ENCODE measurements at places on chromosomes 1 and 21. TPM values are rescaled to one million over a fixed set of nuclear protein-coding genes. Genes with fewer than 3 reads are reported as not detected.

GRCh38 chr1:14494911-14495310, 103.6 kb upstream of the KAZN start:
- DNase-seq: no peak
- no peaks in the 10 kb centered on the region for H3K27me3 ChIP-seq
- H3K4me3 ChIP-seq: no peak overlapping the region
- no peak overlapping the region for H3K27ac ChIP-seq
- H3K4me1 ChIP-seq: no peaks in the 10 kb centered on the region
- no peaks in the 10 kb centered on the region for H3K36me3 ChIP-seq

DNA sequence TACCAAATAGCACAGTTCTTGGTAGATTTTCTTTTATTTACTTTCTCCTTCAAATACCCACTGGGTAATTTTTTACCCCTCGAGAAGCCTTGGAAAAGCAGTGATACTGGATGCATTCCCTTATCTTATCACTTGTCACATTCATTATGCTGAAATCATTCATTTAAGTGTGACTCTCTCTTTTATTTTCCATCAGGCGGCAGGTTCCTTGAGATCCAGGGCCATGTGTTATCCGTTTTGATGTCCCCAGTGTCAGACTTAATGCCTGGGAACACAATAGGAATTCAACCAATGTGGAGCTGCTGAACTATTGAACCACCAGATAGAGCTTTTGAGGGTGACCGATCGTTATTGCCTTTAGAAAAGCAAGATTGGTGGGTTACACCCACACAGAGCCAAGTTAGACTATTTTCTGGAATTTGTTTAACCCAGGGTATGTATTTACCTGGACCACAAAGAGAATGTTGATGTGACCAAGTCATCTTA, 51.5 kb upstream of the ATP5PO start:
- no peak overlapping the region for H3K4me3 ChIP-seq
- H3K4me1 ChIP-seq: peaks cover 36% of the 10 kb centered on the region
- H3K36me3 ChIP-seq: no peaks in the 10 kb centered on the region
- no peak for DNase-seq
- H3K27me3 ChIP-seq: peaks cover 6% of the 10 kb centered on the region
- H3K27ac ChIP-seq: no peak overlapping the region

DNA sequence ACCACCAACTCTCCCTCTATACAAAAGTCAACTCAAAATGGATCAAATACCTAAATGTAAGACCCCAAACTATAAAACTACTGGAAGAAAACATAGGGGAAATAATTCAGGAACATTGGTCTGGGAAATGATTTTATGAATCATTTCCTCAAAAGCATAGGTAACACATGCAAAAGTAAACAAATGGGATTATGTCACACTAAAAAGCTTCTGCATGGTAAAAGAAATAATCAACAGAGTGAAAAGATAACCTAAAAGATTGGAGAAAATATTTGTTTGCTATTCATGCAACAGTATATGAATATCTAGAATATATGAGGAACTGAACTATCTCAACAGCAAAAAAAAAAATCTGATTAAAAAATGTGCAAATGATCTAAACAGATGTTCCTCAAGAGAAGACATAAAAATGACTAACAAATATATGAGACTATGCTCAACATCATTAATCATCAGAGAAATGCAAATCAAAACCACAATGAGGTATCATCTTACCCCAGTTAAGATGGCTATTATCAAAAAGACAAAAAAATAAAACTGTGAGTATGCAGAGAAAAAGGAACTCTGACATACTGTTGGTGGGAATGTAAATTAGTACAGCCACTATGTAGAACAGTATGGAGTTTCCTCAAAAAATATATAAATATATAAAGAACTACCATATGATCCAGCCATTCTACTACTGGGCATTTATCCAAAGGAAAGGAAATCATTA, 47.8 kb downstream of the VCAM1 start:
- H3K27me3 ChIP-seq: no peaks in the 10 kb centered on the region
- H3K4me3 ChIP-seq: no peak overlapping the region
- peak; percentile 55 for DNase-seq

DNA sequence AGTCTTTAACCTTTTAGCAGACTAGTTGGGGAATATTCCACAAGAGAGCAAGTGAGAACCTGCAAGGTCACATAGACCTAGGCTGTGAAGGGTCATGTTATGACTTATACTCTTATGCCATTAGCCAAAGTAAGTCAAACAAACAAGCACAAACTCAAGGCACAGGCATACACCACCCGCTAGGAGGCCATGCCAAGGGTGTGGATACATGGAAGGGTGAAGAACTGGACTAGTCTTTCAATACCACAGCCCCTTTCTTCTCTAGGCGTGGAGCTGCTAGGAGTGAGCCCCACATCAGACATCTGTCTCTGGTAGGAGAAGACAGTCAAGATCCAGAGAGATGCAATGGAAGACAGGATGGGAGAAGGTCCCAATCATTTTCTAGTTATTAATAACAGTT, 68.6 kb downstream of the BACH1 start:
- no peak overlapping the region for H3K4me3 ChIP-seq
- H3K4me1 ChIP-seq: no peaks in the 10 kb centered on the region
- H3K36me3 ChIP-seq: no peaks in the 10 kb centered on the region
- no peak for DNase-seq
- H3K27me3 ChIP-seq: no peaks in the 10 kb centered on the region

GRCh38 chr1:109361069-109361468, 36.6 kb downstream of the SORT1 start:
- H3K27ac ChIP-seq: no peak overlapping the region
- no peak overlapping the region for H3K4me3 ChIP-seq
- DNase-seq: no peak
- H3K4me1 ChIP-seq: no peaks in the 10 kb centered on the region

GRCh38 chr1:55898181-55898580, 681.2 kb downstream of the PLPP3 start:
- no peak for DNase-seq
- no peak overlapping the region for H3K4me3 ChIP-seq
- H3K36me3 ChIP-seq: no peaks in the 10 kb centered on the region
- H3K4me1 ChIP-seq: no peaks in the 10 kb centered on the region

- peaks cover 4% of the 10 kb centered on the region for H3K27me3 ChIP-seq
- H3K4me3 ChIP-seq: no peak overlapping the region
- no peak overlapping the region for H3K27ac ChIP-seq
- no peak for DNase-seq
- no peaks in the 10 kb centered on the region for H3K36me3 ChIP-seq
Observed at GRCh38 chr21:35609263-35609662, 451.1 kb downstream of the SETD4 start.

DNA sequence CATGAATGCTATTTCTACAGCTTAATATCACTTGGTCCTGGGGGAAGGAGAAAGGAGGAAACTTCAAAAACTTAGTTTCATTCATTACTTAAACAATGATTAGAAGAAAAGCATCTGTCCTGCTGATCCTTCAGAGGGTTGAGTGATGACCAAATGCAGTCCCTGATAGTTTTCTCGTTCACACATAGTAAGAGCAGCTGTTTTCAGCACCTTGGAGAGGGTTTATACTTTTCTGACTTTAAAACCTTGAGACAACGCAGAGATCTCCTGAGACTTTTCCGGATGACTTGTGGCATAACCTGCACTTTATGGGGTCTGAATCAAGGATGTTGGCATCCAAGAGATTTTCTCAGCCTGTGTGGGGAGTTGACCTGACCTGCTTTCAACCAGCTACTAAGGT, 94.0 kb upstream of the KCND3 start:
- H3K36me3 ChIP-seq: no peaks in the 10 kb centered on the region
- peak; percentile 4 for DNase-seq
- H3K4me3 ChIP-seq: no peak overlapping the region
- no peaks in the 10 kb centered on the region for H3K27me3 ChIP-seq

The C1orf141 gene
- not detected for polyA plus RNA-seq

The OR6K3 gene
- not detected for polyA plus RNA-seq

The NME7 gene
- 16.5 TPM for polyA plus RNA-seq

The S100A2 gene
- polyA plus RNA-seq: 3.9 TPM

Measured in endothelial cell of umbilical vein (primary cell).